ENCODE measurements at places on chromosomes 12 and 14.
A peak's percentile ranks its signal among the peaks of the same experiment; 100 is the strongest.

GRCh38 chr12:51678086-51678724, 87.2 kb downstream of the SCN8A start:
- DNase-seq = peak; percentile 67

- peak; percentile 7 for DNase-seq
Observed at GRCh38 chr14:36254020-36254624, 66.3 kb downstream of the MBIP start.

GRCh38 chr12:94969424-94969823, 34.1 kb downstream of the NDUFA12 start:
- DNase-seq = no peak

GRCh38 chr12:5768581-5769196, 176.4 kb downstream of the ANO2 start:
- DNase-seq = no peak

DNA sequence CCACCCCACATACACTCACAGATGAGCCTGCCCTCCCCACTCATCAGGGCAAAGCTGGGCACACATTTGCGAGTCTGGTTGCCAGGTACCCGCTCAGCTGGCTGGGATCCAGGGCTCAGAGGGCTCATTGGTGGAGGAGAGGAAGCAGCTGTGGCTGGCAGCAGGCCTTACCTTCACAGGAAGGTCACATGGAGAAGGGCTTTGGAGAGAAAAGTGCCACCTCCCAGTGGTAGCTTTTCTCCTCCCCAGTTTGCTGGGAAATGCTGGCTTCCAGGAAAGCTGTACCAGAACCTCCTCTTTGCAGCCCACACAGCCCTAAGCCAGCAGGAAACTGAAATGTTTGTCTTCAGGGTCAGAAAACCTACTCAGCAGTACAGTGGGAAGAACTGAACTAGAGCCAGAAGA, 55.6 kb downstream of the LGMN start:
- DNase-seq = no peak

- DNase-seq = no peak
Observed at GRCh38 chr12:54390176-54390667, 5.7 kb upstream of the ZNF385A start.

GRCh38 chr12:46891306-46891705, 65.5 kb upstream of the SLC38A4 start:
- peak; percentile 28 for DNase-seq

GRCh38 chr14:42869681-42870080, 1263.0 kb downstream of the LRFN5 start:
- DNase-seq = peak; percentile 4

- peak; percentile 59 for DNase-seq
Observed at GRCh38 chr12:104355630-104356029, 52.1 kb downstream of the EID3 start.

DNA sequence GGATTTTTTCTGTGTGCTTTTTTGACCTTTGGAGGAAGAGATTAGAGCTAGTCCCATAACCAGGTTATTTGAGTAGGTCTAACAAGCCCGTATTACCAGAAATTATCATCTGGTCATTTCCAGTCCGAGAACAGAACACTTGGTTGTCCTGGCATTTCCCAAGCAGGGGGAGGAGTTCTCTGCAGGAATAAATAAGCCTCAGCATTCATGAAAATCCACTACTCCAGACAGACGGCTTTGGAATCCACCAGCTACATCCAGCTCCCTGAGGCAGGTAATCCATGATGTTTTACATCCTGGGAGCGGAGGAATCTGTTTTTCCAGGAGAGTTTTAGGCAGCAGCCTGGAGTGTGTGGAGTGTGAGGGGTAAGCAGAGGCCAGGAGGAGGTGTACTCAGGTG, at the start of gene SERPINA3:
SERPINA3 (plus strand) TSS at position 218 of the 400 bp plus-strand sequence. CDS start 2,051 bp downstream, outside the sequence.
- peak; percentile 84 for DNase-seq

- no peak for DNase-seq
Observed at GRCh38 chr12:98425859-98426258, 89.5 kb upstream of the TMPO start.

GRCh38 chr12:8823565-8824300, 1.3 kb downstream of the A2ML1 start:
- peak; percentile 31 for DNase-seq

DNA sequence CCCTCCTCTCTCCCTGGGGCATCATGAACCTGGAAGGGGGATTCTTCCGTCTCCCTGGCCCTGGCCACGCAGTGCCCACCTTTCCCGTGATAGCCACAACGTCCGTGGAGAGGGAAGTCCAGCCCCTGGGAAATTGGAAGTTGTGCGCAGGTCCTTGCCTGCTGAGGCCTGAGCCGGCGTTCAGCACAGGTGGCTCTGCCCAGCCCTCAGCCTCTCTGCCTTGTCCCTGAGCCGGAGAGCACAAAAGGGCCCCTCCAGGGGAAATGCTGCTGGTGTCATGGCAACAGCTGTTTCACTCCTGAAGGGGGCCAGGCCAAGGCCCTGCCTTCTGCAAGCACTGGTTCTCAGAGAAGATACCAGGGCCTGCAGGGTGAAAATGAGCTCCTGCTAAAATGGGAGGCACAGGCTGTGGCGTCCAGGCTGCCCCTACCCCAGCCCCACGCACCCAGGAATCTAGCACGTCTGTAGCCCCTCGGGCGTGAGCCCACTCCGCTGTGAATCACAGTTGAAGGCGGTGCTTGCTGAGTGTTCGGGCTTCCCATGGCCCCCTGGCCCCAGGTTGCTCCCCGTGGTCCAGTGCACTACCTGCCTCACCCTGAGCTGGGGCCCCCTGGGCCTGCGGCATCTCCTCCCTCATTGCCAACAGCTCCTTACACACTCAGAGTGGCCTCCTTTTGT, 149.4 kb downstream of the ADGRD1 start:
- DNase-seq = no peak

DNA sequence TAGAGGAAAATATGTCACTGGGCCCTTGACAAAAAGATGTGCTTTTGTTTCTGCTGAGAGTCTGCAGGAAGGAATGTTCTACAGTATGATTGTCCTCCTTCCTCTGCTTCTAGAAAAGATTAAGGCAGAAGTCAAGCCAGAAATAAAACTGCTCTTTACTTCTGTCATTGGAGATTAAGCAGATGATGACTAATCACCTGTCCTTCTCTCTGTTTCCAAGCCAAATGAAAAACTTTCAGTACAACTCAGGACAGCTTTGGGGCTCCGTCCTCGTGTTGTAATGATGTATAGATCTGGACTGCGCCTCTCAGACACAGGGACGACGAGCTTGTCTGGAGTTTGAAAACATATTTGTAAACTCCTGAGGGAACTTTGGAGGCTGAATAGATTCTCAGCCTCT, 159.3 kb downstream of the DYRK2 start:
- DNase-seq = peak; percentile 20

DNA sequence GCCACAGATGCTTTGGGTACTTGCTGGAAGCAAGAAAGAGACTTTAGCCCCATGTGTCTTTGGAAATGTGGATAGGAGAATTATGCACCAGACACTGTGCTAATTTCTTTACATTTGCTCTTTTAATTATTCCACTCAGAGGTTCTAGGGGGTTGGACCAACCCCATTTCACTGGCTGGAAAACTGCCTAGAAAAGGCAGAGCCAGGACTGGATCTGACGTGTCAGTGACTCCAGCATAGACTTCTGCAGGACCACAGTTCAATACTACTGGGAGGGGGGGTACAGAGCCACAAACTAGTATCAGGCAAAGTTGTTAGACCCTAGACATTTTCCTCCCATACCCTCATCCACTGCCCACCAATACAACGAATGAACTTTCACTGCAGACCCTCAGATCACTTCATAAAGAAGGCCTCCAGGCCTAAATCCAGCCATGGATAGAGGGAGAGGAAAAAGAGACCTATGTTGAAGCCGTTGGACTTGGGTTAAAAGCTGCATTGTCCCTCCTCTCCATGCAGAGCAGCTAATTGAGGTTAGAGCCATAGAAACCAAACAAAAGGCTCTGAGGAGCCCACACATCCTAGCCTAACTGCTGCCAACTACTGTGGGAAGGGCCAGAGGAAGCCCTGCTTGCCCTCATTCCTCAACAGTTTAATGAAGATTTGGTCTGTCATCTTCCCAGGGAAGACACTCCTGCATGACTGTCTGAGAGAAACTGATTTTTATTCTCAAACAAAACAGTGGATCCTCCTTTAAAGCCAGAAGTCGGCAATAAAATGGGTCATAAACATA, 68.7 kb downstream of the STON2 start:
- no peak for DNase-seq

DNA sequence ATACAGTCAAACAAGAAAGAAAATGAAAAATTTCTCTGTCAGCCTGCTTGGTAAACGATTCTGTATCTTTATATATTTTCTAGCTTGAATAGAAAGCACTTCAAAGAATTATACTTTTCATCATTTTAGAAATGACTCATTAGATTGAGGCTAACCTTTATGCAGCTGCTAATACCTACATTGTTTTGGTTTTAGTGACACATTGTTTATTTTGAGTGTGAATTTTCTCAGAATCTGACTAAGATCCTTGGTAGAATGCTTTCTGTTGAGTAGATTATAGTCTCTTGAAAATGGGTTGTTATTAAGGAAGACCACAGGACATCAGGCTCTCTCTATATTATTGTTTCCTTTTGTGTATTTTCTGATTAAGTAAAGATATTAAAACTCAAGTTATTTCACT, at the start of gene PMCH:
PMCH (minus strand) TSS at position 45 of the 400 bp plus-strand sequence. CDS start 63 bp downstream, outside the sequence.
- peak; percentile 70 for DNase-seq

GRCh38 chr14:96739200-96739910, 57.8 kb upstream of the VRK1 start:
- DNase-seq = no peak

DNA sequence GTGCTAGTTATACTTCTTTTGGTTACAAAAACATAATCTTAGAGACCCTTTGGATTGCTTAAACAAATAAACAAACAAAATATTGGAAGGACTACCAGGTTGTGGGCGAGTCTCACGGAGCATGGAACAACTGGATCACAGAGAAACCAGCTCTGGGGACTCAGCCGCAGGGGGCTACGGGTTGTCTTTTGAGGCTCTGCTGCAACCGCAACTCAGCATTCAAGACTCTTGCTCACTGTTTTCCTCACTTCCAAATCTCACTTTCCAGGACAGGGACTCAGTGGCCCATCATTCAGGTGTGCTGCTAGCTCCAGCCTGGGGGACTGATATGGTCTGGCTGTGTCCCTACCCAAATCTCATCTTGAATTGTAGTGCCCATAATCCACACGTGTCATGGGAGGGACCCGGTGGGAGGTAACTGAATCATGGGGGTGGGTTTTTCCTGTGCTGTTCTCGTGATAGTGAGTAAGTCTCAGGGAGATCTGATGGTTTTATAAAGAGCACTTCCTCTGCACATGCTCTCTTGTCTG, 14.0 kb upstream of the SERPINA4 start:
- no peak for DNase-seq

DNA sequence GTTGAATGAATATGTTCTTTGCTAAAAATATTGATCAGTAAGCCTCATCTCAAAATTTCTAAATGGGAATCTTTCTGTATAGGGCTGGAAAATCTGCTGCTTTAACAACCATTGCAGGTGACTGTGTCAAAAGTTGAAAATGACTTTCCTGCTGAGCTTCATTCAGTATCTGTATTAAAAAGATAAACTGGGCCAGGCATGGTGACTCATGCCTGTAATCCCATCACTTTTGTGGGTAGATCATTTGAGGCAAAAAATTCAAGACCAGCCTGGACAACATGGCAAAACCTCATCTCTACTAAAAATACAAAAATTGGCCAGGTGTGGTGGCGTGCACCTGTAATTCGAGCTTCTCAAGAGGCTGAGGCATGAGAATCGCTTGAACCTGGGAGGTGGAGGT, 213.7 kb upstream of the SYT10 start:
- no peak for DNase-seq

GRCh38 chr12:119102714-119103113, 76.0 kb upstream of the HSPB8 start:
- DNase-seq = no peak

DNA sequence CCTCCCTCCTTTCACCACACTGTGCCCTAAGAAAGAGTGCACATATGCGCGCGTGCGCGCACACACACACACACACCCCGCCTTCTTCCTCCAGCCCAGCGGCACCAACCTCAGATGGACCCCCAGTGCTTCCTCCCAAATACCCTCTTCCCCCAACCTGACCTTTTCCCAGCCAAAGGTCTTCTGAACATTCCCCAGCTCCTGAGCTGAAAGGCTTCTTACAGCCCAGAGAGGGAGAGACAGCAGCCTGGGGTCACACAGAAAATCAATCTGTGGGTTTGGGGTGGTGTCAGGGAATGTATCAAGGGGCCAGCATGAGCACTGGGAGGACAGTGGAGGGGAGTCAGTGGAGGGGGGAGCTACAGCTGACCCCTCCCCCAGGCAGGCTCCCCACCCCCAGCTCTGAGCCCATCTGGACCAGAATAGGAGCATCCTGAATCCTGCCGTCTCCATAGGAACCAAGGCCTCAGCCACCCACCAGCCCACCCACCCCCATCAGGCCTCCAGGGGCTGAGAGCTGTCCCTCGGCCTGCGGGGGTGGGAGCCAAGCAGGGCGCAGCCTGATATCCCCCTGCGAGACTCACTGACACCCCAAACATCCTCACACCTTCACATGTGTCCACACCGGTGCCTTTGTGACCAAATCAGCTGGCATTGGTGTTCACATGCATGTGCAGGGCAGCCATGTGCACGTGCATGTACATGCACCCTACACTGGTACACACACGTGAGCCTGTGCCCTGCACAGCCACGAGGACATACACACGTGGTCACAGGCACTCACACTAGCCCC, 5.7 kb downstream of the RASAL1 start:
- no peak for DNase-seq

DNA sequence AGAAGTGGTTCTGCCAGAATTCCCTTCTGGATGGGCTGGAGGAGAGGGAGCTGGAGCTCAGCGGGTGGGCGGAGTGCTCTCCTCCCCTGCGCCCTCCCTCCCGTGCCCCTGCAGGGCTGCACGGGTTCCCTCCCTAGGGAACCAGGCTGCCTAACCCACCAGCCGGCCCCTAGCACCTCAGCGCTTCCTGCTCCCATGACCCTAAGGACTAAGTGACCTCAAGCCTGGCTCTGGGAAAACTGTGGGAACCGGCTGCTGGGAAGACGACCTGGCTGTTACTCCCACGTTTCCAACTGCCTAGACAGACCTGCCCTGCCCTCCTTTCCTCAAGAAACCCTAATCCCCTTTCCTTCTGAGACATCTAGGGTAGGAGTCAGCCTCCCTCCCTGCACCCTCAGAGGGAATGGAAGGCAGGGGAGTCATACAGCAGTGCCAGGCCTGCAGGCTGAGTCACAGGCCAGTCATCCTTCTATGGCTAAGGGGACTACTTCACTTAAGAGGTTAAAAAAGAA, 31.5 kb downstream of the SLC6A12 start:
- peak; percentile 44 for DNase-seq

DNA sequence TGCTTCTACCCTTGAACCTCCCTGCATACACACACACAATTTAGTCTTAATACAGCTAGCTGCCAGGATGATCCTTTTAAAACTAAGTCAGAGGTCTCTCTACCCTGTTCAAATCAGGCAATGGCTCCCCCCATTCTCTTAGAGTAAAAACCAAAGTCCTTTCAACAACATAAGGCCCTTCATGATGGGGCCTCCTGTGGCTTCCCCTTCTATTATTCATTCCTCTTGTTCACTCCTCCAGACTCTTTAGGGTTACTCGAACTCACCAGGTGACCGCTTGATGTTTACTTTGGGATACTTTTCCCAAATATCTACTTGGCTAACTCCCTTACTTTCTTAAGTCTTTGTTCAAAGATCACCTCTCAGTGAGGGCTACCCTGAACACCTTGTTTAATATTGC, 30.4 kb downstream of the DENND5B start:
- DNase-seq = no peak

- DNase-seq = peak; percentile 34
Observed at GRCh38 chr14:74934476-74935359, 11.7 kb upstream of the RPS6KL1 start.

GRCh38 chr12:56078931-56079722, 838 bp upstream of the ERBB3 start:
- peak; percentile 88 for DNase-seq

- DNase-seq = no peak
Observed at GRCh38 chr12:3624273-3624672, 128.6 kb downstream of the CRACR2A start.

- peak; percentile 96 for DNase-seq
Observed at GRCh38 chr12:98644712-98645571, at the start of the genes APAF1 and IKBIP. Gene APAF1 (plus strand): TSS chr12:98645290. CDS start chr12:98648360, 3,070 bp downstream. Gene IKBIP (minus strand): TSS chr12:98644788. CDS start chr12:98644701, 87 bp downstream.

Measured in cardiac fibroblast (primary cell).